ENCODE measurements at places on chromosomes 16 and 17. TPM values are rescaled to one million over a fixed set of nuclear protein-coding genes. Genes with fewer than 3 reads are reported as not detected.

- no peak for DNase-seq
Measured at GRCh38 chr16:49181791-49182518, 99.7 kb downstream of the CBLN1 start.

Gene CACNG5
- not detected for total RNA-seq

Gene NPIPB12
- 125 TPM for total RNA-seq

- DNase-seq = no peak
Measured at GRCh38 chr17:34865716-34866115, 95.5 kb downstream of the CCT6B start.

Gene TMC8
- 166 TPM for total RNA-seq

GRCh38 chr16:86949116-86949515, 368.1 kb downstream of the C16orf95 start:
- DNase-seq = no peak

DNA sequence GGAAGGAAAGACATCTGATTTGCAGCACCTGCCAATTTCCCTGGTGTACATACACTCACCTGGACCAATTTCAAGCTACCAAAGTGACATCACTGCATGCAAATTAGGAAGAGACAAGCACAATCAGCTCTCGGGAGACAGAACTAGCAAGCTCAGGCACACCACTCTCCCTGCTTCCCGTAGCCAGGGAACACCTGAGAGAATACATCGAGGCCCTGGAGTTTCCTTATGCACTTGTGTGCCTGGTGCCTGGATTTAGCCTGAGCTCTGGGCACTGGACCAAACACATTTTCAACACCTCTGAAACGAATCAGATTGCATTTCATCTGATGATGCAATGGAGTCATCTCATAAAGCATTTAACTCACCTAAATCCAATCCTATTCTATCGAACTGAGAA, 110.5 kb downstream of the HS3ST2 start:
- no peak for DNase-seq

Data from activated B cell treated with CpG ODN at 0.5 μM for 24 hours (primary cell).